SK-N-MC (cell line): ENCODE measurements at places on chromosomes 4 and X.

GRCh38 chr4:105460306-105460705 is 13.6 kb downstream of the PPA2 start:
- no peak for DNase-seq

- no peak for DNase-seq
These were observed 191.8 kb upstream of the S100G start for GRCh38 chrX:16458208-16458607.

- peak; percentile 59 for DNase-seq
These were observed 1392.8 kb upstream of the TENM3 start for GRCh38 chr4:180850318-180850940.

DNA sequence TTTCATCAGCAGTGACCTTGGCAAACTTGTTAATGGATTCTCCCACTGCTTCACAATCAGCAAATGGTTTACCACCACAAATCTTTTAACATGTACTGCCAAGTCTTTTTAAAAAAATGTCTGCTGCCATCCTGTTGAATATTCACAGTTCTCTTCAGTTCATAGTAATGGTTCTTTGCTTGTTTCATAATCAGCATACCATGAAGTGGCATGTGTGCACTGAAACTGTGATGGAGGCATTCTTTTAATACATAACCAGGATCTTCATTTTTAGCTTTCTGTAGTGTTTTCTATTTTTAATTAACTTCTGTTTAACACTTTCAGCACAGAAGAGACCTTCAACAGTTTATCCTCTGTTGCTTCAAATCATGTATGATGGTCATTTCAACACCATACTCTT is 230.1 kb upstream of the ARSJ start:
- no peak for DNase-seq

- no peak for DNase-seq
These were observed 36.8 kb upstream of the IL1RAPL1 start for GRCh38 chrX:28550331-28550872.

DNA sequence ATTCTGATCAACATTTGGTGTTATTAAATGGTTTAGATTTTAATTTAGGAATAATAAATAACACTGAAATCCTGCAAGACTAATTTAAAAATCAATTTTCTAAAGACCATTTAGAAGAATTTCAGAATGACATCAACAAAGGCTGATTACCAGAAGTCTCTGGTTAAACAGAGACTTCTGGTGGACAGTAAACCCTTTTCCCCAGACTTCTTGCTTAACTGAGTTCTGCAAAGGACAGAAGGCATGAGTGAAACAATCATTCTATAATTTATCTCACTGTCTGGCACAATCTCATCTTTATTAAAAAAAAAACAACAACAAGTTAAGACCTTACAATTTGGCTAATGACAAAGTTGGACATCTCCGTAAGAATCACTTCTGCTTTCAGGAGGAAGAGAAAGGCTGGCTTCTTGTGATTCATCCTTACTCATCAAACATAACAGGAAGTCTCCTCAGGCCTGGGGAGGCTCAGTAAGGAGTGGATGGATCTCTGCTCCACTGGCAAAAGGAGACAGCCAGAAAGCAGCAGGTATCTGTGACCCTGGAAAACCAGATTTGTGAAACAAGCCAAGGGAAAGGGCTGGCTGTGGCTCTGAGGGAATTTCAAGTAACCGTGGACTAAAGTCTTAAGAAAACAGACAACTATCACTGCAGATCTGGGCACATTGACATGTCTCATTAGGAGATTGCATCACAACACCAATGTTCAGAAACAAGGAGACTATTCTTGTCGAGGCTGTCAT is 908 bp upstream of the TLR6 start:
- no peak for DNase-seq

GRCh38 chrX:53362449-53362848 is 60.0 kb downstream of the SMC1A start:
- DNase-seq: peak; percentile 30

DNA sequence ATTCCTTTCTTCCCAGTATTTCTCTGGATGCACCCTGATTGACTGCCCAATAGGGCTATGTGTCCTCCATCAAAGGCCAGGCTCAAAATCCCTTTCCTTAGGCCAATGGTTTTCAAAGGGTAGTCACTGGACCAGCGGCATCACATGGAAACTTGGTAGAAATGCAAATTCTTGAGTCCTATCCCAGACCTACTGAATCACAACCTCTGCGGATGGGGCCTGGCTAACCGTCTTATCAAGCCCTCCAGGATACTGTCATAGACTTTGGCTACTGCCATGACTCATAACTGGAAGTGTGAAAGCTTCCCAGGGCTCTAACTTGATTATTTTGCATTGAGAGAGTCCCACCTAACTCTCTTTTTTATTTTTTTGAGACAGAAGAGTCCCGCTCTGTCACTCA is 71.9 kb upstream of the TFDP3 start:
- no peak for DNase-seq

DNA sequence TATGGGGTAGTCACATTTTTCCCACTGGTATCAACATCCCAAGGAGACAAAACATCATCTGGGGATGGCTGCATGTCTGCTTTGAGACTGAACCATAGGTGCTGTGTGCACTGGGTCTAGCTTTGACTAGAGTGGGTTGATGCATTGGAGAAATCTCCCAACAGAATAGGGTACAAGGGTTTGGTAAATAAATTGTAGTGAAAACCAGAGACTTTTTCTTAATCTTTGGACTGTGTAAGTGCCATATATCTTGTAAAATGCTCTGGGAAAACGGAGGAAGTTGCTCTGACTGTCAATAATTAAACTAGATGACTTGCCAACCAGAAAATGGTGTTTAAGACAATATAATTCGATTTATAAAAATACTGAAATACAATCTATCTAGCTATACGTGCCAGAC is 1064.0 kb upstream of the SLIT2 start:
- DNase-seq: no peak

- no peak for DNase-seq
These were observed 55.5 kb upstream of the TRIM2 start for GRCh38 chr4:153148791-153149190.

- DNase-seq: no peak
These were observed 20.2 kb downstream of the FBXW7 start for GRCh38 chr4:152515678-152516077.

GRCh38 chrX:38561951-38562719 is 793 bp downstream of the TSPAN7 start:
- no peak for DNase-seq

GRCh38 chrX:18640686-18641085 is 31.2 kb downstream of the RS1 start:
- no peak for DNase-seq

GRCh38 chr4:130028552-130028951 is 932.6 kb downstream of the C4orf33 start:
- DNase-seq: no peak

- no peak for DNase-seq
These were observed 45.9 kb upstream of the GPRIN3 start for GRCh38 chr4:89353514-89353913.

- DNase-seq: no peak
These were observed 16.9 kb downstream of the CYBB start for GRCh38 chrX:37796805-37797204.

DNA sequence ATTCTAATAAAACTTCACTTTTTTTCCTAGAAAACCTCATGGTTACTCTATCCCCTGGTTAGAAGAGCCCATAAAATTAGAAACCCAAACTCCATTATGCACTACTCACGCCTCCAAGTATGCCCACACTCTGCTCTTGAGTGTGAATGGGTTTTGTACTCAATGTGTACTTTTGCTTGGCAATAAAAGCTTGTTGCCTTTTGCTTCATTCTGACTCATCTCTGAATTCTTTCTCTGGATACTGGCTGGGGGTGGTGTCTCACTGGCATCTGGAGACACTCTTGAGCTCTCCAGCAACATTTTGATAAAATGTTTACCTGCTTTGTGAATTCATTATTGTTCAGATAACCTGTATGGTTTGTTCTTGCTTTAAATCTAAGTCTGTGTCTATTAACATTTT is 963.3 kb downstream of the TRAM1L1 start:
- DNase-seq: no peak

GRCh38 chrX:131762802-131763234 is 218.9 kb downstream of the OR13H1 start:
- DNase-seq: no peak

- DNase-seq: no peak
These were observed at the start of gene ZFP92 for GRCh38 chrX:153411255-153411987. TSS of gene ZFP92 (plus strand) at chrX:153411472. CDS start at chrX:153418323, 6,851 bp downstream.

DNA sequence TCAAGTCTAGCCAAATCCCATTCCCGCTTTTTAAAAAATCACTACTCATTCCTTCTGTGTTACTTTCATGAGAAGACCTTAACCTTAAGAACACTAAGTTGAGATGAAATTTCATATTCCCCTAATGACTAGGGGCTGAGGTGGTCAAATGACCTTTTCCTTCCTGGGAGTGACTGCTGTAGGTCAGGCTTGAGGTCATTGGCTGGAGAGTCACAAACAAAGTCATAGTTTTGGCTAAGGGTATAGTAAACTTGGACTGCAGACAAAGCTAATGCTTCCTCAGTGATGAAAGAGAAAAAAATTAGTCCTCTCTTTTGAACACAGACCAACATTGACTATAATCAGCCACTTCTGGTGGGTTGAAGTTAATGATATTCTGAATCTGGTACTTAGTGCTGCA is 16.0 kb upstream of the FGF2 start:
- DNase-seq: no peak

- no peak for DNase-seq
These were observed 3.0 kb upstream of the APBB2 start for GRCh38 chr4:41217374-41217773.

DNA sequence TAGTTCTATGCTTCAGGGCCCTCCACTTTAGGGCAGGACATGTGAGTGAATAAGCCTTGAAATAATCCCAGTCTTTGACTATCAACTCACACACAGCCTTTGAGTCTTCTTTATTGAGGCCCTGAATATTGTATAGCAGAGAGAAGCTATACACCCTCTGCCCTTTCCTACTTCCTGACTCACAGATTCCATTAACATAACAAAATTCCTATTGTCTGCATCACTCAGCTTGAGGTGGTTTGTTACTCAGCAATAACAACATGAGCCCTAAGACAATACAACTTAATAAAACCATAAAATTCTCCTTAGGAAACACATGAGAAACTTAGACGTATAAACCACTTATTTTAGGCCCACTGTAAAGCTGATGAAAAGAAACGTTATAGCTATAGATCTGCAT is 680.3 kb upstream of the DIAPH2 start:
- no peak for DNase-seq
